Activated CD4-positive, alpha-beta T cell treated with anti-CD3 and anti-CD28 coated beads, Interleukin-10, Interleukin-2, amounts not matched to agents 100 ng/mL and 50 ng/mL, durations not matched to agents 16 hours and 8 hours (primary cell): ENCODE measurements at places on chromosomes 16 and 17.

- DNase-seq = no peak
These were observed 9.2 kb downstream of the SLC38A10 start for GRCh38 chr17:81285894-81286293.

DNA sequence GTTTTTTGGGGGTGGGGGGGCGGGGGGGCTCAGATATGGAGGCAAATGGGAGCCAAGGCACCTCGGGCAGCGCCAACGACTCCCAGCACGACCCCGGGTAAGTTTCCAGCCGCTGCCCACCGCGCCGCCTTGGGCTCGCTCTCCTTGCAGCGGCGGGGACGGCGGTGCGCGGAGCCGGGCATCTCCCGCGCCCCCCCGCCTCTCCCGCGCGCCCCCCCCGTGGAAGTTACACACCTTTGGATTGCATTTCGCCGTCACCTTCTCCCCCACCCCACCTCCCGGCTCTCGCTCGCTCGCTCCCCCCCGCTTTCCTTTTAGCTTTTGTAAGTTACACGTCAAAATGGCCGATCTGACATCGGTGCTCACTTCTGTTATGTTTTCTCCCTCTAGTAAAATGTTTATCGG lies 387 bp downstream of the MSI2 start:
- DNase-seq = peak; percentile 35

DNA sequence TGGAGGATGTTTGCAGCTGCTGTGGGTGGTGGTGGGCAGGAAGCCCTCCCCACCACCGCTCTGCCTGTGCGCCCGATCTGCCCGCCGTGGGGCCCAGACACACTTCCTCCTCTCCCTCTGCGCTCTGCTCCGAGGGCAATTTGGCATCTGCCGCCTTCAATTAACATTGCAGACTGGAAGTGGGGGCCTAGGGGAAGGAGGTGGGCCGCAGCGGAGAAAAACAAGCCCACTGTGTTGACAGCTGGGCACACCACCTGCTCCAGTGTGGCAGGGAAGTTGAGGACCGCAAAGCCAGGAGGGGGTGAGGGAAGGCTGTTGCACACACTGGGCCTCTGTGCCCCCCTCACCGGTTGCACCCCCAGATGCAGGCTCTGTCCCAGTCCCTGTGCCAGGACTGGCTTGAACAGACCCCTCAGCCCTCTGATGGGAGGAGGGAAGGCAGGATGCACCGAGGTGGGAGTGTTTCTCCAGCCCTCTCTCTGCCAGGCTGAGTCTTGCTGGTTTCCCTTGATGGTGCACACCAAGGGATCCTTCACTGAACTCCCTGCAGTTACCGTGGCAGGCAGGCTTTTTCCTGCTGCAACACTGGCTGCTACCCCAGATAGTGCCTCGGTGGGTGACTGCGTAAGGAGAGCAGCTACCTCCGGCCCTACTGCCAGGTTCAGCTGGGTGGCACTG lies 72.8 kb upstream of the MED9 start:
- DNase-seq = peak; percentile 45

DNA sequence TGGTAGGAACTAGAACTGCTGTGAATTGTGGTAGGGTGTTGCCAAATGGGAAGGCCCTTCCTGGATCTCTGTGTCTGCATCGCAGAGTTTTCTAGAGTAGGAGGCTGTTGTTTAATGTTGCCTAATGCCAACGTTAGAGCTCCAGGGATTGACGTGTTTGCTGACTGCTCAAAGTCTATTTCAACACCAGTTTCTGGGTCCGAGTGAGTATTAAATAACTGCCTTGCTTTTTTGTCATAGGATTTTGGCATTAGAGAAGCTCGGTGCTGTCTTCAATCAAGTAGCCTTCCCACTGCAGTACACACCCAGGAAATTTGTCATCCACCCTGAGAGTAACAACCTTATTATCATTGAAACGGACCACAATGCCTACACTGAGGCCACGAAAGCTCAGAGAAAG lies 40.0 kb downstream of the SF3B3 start:
- DNase-seq = no peak

- no peak for DNase-seq
These were observed 264.4 kb upstream of the FOXF1 start for GRCh38 chr16:86245895-86246294.

- no peak for DNase-seq
These were observed 13.3 kb upstream of the SBK1 start for GRCh38 chr16:28279006-28279405.

- no peak for DNase-seq
These were observed 576 bp upstream of the MYO18A start for GRCh38 chr17:29180788-29181160.
